ENCODE measurements at places on chromosomes 1 and 21.

DNA sequence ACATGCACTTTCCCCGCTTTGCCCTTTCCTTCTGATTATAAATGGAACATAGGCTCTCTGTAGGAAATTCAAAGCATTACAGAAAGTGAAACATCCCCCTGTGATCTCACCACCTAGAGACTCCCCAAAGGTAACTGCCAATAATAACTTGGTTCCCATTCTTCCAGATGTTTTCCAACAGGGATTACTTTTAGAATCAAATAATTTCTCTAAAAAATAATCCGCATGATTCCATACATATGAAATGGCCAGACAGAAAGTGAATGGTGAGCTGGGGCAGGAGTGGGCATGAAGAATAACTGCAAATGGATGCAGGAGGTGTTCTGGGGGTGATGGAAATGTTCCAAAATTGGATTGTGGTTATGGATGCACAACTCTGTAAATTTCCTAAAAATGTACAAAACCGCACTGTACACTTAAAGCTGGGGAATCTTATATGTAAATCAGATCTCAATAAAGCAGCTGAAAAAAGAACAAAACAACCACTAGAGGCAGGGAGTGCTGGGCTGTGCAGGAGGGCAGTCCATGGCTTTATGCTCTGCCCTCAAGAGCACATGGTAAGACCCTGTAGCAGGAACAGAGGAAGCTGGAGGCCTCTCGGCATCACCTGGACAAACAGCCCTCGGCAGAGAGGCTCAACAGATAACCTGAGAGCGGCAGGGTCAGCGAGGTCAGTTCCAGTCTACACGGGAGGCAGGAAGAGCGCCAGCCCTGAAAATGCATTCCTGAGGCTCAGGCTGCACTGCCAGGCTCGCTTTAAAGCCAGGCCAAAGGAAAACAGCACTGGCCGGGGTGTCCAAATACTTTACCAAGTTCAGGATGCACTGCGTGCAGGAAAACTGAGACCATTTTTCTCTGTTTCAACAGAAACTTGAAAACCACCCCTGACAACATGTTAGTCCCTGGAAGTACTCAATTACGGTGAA lies 39.7 kb downstream of the CAPZB start:
- DNase-seq: no peak

DNA sequence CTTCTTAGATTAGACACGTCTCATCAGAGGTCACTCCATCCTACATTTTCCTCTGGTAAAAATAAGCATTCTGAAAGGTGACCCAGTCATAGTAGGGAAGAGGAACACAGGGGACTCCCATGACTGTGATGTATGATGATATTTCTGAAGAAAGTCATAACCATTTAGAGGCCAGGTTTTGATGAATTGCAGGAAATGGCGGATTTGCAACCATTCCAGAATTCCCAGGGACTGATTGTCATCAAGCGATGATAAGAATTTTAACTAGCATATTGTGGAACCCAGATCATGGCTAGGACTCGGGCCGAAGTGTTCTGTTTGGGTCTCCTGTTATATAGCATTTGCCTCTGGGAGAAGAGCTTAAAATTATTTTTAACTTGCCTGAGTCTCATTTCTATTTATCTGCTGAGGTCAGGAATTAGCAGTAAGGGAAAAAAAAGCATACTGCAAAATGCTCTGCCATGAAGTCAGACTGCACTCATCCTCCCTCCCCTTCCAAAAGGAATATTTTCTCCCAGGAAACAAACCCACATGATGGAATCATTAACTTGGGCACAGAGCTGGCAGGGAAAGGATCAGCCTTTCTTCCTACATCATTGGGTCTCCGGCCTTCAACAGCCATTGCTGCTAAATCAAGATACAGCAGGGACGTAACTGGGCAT lies 286.7 kb downstream of the HLX start:
- no peak for DNase-seq

- DNase-seq: no peak
Measured at GRCh38 chr1:178495158-178495557, 1.6 kb downstream of the CLEC20A start.

GRCh38 chr1:97379387-97380075 lies 541.3 kb downstream of the DPYD start:
- DNase-seq: no peak

- no peak for DNase-seq
Measured at GRCh38 chr1:23408797-23409290, 15.7 kb downstream of the TCEA3 start.

DNA sequence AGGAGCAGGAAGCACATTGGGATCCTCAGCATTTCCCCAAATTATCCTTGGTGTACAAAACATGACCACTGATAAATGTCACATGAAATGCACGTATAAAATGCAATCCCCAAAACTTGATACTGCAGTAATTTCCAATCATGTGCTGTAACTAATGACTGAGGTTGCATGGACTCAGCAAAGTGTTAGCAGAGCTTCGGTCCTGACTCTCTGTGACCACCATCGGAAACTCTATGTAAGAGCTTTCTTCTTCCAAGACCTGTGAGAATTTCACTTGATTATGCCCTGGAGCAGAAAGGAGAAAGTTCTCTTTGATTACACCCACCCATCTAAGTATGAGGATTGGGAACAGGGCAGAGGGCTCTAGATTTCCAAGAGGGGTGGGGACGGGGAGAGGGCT lies 908 bp downstream of the CD53 start:
- no peak for DNase-seq

DNA sequence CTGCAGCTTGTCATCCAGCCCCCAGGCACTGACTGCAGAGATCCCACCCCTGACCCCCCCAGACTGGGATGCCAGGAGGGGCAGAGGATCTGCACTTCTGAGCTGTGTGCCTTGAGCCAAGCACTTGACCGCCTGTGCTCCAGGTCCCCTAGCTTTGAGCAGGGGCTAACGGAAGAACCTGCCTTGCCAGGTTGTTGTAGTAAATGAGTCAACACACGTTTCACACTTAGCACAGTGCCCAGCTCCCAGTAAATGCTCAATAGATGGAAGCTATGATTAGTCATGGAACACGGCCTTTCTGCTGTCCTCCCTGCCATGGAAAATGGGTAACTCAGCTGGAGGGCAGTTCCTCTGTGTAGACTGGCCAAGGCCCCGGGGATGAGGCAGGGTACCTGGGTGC lies 24.1 kb downstream of the IFFO2 start:
- peak; percentile 40 for DNase-seq

- DNase-seq: no peak
Measured at GRCh38 chr1:209349363-209350308, 233.9 kb upstream of the CAMK1G start.

DNA sequence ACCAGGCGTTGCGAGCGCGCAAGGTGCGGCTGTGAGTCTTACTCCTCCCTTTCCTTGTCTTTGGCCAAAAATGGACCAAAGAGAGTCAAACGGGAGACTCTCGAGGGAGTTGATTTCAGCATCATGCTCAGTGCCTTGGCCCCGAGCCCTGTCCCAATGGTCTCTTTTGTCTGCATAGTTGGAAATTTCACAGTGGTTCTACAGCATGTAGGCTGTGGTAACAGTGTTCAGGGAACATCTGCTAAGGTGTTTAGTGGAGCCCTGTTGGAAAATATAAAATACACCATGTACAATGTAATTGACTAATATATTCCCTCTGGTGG lies 2.7 kb downstream of the CACNA1E start:
- no peak for DNase-seq

DNA sequence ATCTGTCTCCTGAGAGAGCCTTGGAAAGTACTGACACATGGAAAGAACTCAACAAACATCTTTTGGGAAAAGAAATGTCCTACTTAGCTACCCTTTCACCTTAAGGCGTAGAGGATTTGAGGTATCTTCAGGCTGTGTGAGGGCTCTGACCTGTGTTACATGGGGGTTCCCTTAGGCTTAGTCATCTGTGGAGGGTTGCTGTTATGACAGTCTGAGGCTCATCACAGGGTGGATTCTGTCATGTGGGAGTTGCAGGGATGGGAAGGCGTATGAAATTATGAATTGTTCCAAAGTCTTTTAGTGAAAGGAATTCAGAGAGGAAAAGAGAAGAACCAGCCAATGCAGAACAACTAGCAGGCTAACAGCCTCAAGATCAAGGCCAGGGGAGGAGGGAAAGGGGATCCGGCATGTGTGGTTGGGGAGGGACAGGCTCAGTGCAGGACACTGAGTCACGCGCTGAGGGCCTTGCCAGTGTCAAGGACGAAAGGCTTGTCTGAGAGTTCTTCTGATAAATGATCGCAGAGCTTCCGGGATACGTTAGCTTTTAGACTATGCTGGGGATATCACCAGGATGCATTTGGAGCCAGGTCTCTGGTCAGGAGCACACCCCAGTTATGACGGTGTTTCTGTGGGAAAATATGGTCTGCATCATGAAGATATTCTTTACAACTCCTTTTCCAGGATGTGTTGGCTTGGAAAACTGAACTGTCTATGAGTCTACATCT lies 24.6 kb upstream of the PLA2G2C start:
- DNase-seq: no peak

DNA sequence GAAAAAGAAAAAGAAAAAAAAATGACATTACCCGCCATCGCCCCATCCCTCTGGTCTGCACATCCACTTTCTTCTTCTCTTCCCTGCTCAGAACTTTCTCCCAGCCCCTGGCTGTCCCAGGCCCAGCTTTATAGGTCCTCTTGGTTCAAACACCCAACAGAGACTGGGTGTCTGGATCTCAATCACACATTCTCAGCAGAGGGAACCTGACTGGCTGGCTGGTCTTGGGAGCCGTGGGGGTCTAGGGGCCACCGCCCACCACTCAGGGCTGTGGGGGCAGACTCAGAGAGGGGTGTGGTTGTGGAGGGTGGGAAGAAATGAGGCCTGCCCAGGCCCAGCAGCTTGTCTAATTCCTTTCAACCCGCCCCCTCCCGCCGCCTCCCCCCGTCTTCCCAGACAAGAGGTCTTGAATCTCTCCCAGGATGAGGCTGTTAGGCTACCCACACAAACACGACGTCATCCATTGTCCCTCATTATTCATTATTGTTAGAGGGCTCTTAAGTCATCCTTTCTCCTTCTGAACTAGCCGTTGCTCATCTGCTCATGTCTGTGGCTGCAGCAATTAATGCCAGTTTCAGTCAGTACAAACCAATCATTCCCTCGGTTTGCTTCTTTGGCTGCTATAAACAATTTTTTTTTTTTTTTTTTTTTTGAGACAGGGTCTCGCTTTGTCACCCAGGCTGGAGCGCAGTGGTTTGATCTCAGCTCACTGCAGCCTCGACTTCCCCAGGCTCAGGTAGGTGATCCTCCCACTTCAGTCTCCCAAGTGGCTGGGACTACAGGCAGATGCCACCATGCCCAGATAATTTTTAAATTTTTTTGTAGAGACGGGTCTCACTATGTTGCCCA lies 40.6 kb upstream of the CLIC4 start:
- DNase-seq: peak; percentile 62

DNA sequence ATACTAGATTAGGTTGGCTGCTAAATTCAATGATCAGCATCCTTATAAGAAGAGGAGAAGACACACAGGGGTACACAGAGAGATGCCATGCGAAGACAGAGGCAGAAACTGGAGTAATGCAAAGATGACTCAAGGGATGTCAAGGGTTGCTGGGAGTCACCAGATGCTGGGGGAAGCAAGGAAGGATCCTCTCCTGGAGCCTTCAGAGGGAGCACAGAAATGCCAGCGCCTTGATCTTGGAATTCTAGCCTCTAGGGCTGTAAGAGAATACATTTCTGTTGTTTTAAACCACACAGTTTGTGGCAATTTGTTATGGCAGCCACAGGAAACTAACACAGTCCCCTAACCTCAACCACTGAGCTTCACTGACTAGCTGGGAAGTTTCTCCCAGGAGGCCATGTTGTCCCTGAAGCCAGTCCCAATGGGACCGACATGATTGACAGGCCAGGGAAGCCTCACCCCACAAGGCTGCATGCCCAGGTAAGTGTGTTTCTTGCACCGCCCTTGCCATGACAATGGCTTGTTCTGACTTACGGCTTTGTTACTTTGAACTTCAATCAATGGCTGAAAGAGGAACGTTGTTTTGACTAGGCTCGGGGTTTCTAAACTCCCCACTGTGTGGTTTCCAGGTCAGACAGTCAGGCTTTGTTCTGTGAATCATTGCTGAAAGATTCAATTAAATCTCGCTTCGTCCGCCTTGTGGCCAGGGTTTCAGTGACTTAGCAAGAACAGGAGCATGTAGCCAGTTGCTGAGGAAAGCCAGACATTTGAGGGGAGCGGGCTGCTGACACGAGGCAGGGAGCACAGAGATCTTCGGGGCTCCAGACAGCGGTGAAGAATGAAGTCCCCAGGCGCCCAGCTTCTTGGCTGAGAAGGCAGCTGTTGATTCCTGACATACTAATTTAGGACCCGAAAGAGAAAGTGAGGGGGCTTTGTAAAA lies 62.3 kb downstream of the RUNX1 start:
- no peak for DNase-seq

DNA sequence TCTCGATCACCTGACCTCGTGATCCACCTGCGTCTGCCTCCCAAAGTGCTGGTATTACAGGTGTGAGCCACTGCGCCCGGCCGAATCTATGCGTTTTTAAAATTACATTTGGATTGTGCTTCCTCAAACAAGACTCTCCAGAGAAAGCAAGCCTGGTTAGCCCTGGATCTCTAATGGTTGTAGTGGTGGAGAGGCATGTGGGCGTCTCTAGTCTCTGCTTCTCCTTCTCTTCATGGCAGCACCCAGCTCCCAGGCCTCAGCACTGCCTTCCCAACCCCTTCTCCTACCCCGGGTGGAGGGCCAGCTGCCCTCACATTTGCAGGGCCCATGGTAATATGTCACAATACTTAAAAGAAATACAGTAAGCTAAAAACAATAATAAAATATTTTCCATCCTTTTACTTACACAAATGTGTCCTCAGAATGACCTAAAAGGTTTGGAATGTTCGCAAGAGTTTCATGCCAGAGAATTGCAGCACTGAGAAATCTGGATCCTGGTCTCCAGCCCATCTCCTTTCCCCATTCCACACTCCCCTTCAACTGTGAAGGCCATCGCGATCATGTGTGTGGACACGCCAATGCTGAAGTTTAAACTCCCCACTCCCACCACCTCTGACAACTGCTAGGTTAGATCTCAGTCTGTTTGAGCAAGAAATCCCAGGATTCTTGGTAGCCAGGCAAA lies 7.0 kb downstream of the OR14I1 start:
- no peak for DNase-seq

DNA sequence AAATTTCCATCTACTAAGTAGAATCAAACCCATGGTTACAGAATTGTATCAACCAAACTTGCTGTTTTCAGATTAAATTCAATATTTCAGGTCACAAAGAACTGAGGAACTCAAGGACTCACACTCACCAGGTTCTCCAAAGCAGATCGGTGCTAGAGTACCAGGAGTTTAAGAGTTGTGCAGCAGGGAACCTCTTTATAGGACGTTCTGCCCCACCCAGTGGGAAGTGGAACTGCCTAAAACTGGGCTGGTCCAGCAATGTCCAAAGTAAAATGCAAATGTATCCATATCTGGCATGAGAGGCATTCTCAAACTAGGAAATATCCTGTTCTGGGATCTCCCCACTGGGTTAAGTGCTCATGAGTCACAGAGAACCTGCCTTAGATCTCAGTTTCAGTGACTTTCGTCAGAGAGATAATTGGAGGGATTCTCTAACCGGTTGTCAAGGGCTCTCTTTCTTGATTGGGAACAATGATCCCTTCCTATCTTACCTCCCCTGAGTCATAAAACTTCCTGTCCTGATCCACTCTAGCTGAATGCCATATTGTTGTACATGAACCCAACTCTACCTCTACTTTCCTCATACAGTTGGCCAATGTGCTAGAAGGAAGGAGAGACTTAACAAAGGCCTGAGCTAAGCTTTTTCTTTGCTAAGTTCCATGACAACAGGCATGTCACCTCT lies at the start of gene SPRR2D:
Gene SPRR2D, minus strand, starts transcription at position 171 of the 682 bp plus-strand sequence. CDS start 774 bp downstream, outside the sequence.
- no peak for DNase-seq

- no peak for DNase-seq
Measured at GRCh38 chr1:231781892-231782291, 155.3 kb downstream of the DISC1 start.

- no peak for DNase-seq
Measured at GRCh38 chr1:83901547-83902155, 97.3 kb downstream of the TTLL7 start.
